Endodermal cell (in vitro differentiated cells): ENCODE measurements at places on chromosomes 16 and 17. TPM values are rescaled to one million over a fixed set of nuclear protein-coding genes. Genes with fewer than 3 reads are reported as not detected.

DNA sequence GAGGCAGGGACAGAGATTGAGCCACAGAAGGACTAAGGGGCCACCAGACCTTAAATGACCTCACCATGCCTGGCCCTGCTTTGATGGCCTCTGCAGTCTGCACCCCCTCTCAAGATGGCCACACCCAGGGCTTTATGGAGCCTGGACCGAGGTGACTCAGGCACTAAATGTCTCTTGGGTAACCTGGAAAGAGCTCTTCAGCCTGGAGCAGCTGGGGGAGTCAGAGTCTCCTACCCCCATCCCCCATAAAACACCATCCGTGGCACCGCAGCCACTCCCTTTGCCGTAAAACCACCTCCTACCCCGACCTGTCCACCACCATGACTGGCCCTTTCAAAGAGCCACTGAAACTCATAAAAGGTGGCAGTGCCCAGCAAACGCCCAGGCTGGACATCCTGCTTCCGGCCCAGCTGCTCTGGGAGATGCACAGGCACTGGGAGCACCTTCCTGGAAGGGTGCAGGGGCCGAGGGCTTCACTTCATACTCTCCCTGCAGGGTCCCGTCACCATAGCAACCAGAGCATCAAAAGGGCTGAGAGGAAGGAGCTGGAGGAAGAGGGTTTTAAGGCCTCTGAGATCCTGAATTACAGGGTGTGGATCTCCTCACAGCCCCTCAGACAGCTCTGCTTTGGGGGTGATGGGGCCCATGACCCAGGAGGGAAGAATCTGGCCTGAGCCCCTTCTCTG is 22.3 kb downstream of the FOXN1 start:
- H3K36me3 ChIP-seq = no peaks in the 10 kb centered on the region
- no peak for DNase-seq
- no peak overlapping the region for H3K27ac ChIP-seq
- no peak overlapping the region for H3K4me3 ChIP-seq
- H3K4me1 ChIP-seq = no peaks in the 10 kb centered on the region

GRCh38 chr17:37839196-37839978 is 84.8 kb upstream of the TBC1D3K start:
- DNase-seq = peak; percentile 44
- no peaks in the 10 kb centered on the region for H3K36me3 ChIP-seq
- H3K4me3 ChIP-seq = no peak overlapping the region
- H3K27me3 ChIP-seq = peaks cover 13% of the 10 kb centered on the region

The TMEM235 gene
- total RNA-seq = 0.29 and 0.33 TPM in 2 replicates

GRCh38 chr17:38982858-38983746 is 15.9 kb upstream of the FBXO47 start:
- H3K4me1 ChIP-seq = no peaks in the 10 kb centered on the region
- H3K4me3 ChIP-seq = no peak overlapping the region
- H3K27ac ChIP-seq = no peak overlapping the region
- peak; percentile 83 for DNase-seq

- H3K27me3 ChIP-seq = no peaks in the 10 kb centered on the region
- H3K36me3 ChIP-seq = peaks cover 33% of the 10 kb centered on the region
- no peak for DNase-seq
Observed at GRCh38 chr17:5344914-5345313, 62.8 kb downstream of the RABEP1 start.
